Pericardium fibroblast (primary cell): ENCODE measurements at places on chromosomes 7 and 10. TPM values are rescaled to one million over a fixed set of nuclear protein-coding genes. Genes with fewer than 3 reads are reported as not detected.

The RASA4B gene
- total RNA-seq = 1.8 and 10.6 TPM in 2 replicates

The GNAT3 gene
- total RNA-seq = not detected in 2 replicates

The GSTO1 gene
- 99.4 and 100 TPM in 2 replicates for total RNA-seq

The PFKP gene
- 60.7 and 106 TPM in 2 replicates for total RNA-seq

The BMPR1A gene
- 20.1 and 29.9 TPM in 2 replicates for total RNA-seq

The ASB4 gene
- total RNA-seq = 0.09 TPM in 1 of 2 replicates, not detected in the other

The BBS9 gene
- 12.7 and 16.9 TPM in 2 replicates for total RNA-seq

The ZYX gene
- total RNA-seq = 173 and 187 TPM in 2 replicates

The NME8 gene
- not detected in 2 replicates for total RNA-seq

The UCMA gene
- not detected in 2 replicates for total RNA-seq

The PRKAR1B gene
- 16.2 and 16.3 TPM in 2 replicates for total RNA-seq

The ERVW-1 gene
- total RNA-seq = not detected in 2 replicates

The TMEM178B gene
- total RNA-seq = under 0.01 TPM in 2 replicates

The H2BK1 gene
- not detected in 2 replicates for total RNA-seq

The DNAJC9 gene
- 8.6 and 13.1 TPM in 2 replicates for total RNA-seq

The GLRX3 gene
- total RNA-seq = 51.6 and 65.5 TPM in 2 replicates

The TUBB8 gene
- total RNA-seq = not detected in 2 replicates

The RPEL1 gene
- total RNA-seq = 0.09 and 0.12 TPM in 2 replicates

The PPP1R9A gene
- total RNA-seq = 0.23 and 0.51 TPM in 2 replicates

The GHRHR gene
- total RNA-seq = not detected in 2 replicates

The SAP25 gene
- total RNA-seq = 0.93 and 2.4 TPM in 2 replicates

The HGF gene
- 33.2 and 42.2 TPM in 2 replicates for total RNA-seq

The CRHR2 gene
- total RNA-seq = not detected in 2 replicates

The ASZ1 gene
- total RNA-seq = not detected in 2 replicates

The POR gene
- total RNA-seq = 78.5 and 89.2 TPM in 2 replicates
